ENCODE measurements at places on chromosomes 2 and 18.
A peak's percentile ranks its signal among the peaks of the same experiment; 100 is the strongest.

- H3K36me3 ChIP-seq, result no peaks in the 10 kb centered on the region
- DNase-seq, result no peak
- no peaks in the 10 kb centered on the region for H3K27me3 ChIP-seq
- no peak overlapping the region for H3K4me3 ChIP-seq
- no peaks in the 10 kb centered on the region for H3K4me1 ChIP-seq
- H3K27ac ChIP-seq, result no peak overlapping the region
Measured at GRCh38 chr2:6650311-6650710, 215.4 kb downstream of the CMPK2 start.

DNA sequence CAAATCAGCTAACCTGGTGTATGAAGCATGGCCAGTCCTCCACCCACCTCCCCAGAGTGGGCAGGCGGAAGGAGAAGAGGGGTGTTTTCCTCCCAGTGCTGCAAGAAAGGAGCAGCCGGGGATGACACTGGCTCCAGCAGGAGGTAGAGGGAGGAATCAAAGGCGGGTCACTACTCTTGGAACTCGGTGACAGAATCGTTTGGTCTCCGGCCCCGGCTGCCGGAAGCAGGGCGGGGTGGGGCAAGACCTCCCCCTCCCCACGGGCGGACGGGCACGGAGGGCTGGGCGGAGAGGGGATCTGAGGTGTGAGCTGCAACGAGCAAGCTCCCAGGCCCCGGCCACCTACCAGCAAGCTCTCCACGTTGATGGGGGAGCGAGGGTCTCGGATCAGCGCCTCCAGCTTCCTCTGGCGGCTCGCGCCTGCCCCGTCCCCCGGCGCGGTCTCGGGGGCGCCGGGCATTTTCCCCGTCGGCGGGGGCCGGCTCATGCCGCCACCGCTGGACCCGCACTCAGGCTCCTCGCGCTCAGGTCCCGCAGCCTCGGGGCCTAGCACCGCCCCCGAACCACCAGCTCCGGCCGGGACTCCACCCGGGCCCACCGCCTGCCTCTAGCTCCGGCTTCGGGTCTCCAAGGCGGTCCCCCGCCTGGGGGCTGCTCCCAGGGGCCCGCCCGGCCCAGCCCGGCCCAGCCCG lies 640 bp downstream of the ROCK2 start:
- peak; percentile 43 for DNase-seq
- peak overlapping the region; percentile 58 for H3K4me3 ChIP-seq
- H3K27me3 ChIP-seq, result no peaks in the 10 kb centered on the region
- H3K4me1 ChIP-seq, result no peaks in the 10 kb centered on the region
- peak overlapping the region; percentile 97 for H3K27ac ChIP-seq
- H3K36me3 ChIP-seq, result no peaks in the 10 kb centered on the region

- no peaks in the 10 kb centered on the region for H3K27me3 ChIP-seq
- no peaks in the 10 kb centered on the region for H3K36me3 ChIP-seq
Measured at GRCh38 chr2:60140185-60140584, 413.3 kb downstream of the BCL11A start.

- no peak overlapping the region for H3K27ac ChIP-seq
- DNase-seq, result no peak
- H3K27me3 ChIP-seq, result no peaks in the 10 kb centered on the region
- no peak overlapping the region for H3K4me3 ChIP-seq
- no peaks in the 10 kb centered on the region for H3K36me3 ChIP-seq
- no peaks in the 10 kb centered on the region for H3K4me1 ChIP-seq
Measured at GRCh38 chr2:138948070-138948539, 167.9 kb upstream of the NXPH2 start.

DNA sequence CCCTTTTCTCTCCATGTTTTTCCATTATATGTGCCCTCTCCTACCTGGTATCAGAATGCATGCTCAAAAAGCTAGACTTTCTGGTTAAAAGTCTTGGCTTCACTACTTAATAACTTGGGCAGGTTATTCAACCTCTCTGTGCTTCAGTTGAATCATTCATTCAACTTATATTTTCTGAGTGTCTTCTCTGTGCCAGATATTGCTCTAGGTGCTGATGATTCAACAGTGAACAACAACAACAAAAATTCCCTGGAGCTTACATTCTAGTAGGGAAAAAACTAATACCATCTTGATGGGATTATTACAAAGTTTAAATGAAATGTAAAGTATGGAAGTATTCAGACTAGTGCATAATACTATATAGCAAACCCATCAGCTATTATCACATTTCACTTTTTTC lies 55.2 kb downstream of the SOS1 start:
- H3K4me1 ChIP-seq, result no peaks in the 10 kb centered on the region
- DNase-seq, result no peak
- no peak overlapping the region for H3K27ac ChIP-seq

GRCh38 chr2:204491528-204491927 lies 53.7 kb upstream of the PARD3B start:
- no peak for DNase-seq
- no peaks in the 10 kb centered on the region for H3K27me3 ChIP-seq
- no peaks in the 10 kb centered on the region for H3K36me3 ChIP-seq
- no peaks in the 10 kb centered on the region for H3K4me1 ChIP-seq
- no peak overlapping the region for H3K27ac ChIP-seq

GRCh38 chr2:33214436-33214835 lies 262.0 kb upstream of the RASGRP3 start:
- H3K36me3 ChIP-seq, result no peaks in the 10 kb centered on the region
- no peaks in the 10 kb centered on the region for H3K27me3 ChIP-seq
- H3K27ac ChIP-seq, result no peak overlapping the region
- H3K4me1 ChIP-seq, result no peaks in the 10 kb centered on the region

GRCh38 chr18:61703508-61703907 lies 189.3 kb downstream of the RNF152 start:
- no peak overlapping the region for H3K4me3 ChIP-seq
- H3K36me3 ChIP-seq, result no peaks in the 10 kb centered on the region
- no peak for DNase-seq

DNA sequence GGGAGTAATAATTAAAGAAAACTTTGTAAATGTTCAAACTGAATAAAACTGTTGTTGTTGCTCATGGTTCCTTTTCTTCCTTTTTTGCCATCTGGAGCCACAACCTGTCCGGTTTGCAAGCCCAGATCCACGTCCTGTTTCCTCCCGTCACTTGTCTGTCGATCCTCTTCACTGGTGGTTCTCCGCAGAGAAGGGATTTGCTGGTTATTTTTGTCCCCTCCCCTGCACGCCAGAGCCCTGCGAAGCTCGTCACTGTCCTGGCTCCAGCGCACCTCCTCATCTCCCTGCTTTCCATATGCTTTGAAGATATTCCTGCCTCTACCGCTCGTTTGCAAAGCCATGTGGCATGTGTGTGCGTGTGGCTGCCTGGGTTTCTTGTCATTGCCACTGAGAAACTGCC lies 461.4 kb downstream of the RNF144A start:
- H3K27me3 ChIP-seq, result no peaks in the 10 kb centered on the region
- DNase-seq, result no peak
- no peak overlapping the region for H3K27ac ChIP-seq
- H3K4me3 ChIP-seq, result no peak overlapping the region

- no peaks in the 10 kb centered on the region for H3K36me3 ChIP-seq
- no peak for DNase-seq
- H3K27me3 ChIP-seq, result no peaks in the 10 kb centered on the region
- H3K4me1 ChIP-seq, result no peaks in the 10 kb centered on the region
- no peak overlapping the region for H3K27ac ChIP-seq
Measured at GRCh38 chr2:198293281-198293680, 488.9 kb downstream of the PLCL1 start.

DNA sequence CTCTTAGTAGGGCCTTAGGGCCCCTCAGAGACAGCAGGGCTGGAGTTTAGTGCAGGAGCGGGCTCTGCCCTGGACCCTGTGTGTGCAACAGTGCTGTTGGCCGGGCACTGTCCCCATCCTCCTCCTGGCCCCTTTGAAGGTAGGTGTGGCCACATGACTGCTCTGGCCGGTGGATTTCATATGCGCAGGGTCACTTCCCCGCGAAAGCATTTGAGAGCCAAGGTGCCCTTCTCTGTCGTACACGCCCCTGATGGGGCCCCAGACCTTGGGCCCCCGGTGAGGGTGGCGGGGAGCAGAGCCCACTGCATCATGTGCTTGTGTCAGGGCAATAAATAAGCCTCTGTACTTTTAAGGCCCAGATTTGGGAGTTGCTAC lies 15.5 kb downstream of the TMEM177 start:
- H3K4me1 ChIP-seq, result no peaks in the 10 kb centered on the region
- no peaks in the 10 kb centered on the region for H3K27me3 ChIP-seq
- no peak for DNase-seq
- no peak overlapping the region for H3K27ac ChIP-seq

GRCh38 chr2:11663427-11663826 lies 6.6 kb downstream of the NTSR2 start:
- H3K27me3 ChIP-seq, result no peaks in the 10 kb centered on the region
- H3K4me1 ChIP-seq, result no peaks in the 10 kb centered on the region
- no peak overlapping the region for H3K4me3 ChIP-seq

DNA sequence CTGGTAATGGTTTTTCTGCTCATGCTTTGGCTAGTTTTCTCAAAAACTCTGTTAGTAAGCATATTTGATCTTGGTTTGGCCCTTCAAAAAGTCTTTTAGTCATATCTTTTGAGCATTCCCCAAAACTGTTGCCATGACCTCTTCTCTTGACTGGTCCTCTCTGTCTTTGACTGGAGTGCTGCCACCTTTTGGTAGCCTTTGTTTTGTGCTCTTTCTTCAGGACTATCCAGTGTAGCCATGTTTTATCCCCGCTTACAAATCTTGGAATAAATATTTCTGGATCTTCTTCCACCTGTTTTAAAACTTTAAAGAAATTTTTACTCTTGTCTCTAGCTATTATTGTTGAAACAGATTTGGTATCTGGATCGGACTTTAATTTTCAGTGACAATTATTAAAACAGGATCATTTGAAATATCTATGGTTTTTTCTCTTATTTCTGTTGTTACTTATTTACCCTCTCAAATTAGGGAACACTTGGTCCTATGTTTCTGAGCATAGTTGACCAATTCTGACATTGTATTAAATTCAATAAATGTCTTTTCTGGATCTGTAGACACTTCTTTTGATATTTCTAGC lies 965 bp upstream of the ELOA2 start:
- no peaks in the 10 kb centered on the region for H3K27me3 ChIP-seq
- H3K27ac ChIP-seq, result no peak overlapping the region
- DNase-seq, result no peak
- H3K4me1 ChIP-seq, result no peaks in the 10 kb centered on the region

- H3K4me3 ChIP-seq, result peak overlapping the region; percentile 49
- no peaks in the 10 kb centered on the region for H3K27me3 ChIP-seq
- H3K36me3 ChIP-seq, result no peaks in the 10 kb centered on the region
- H3K4me1 ChIP-seq, result no peaks in the 10 kb centered on the region
Measured at GRCh38 chr2:8677646-8678592, 3.9 kb upstream of the ID2 start.

DNA sequence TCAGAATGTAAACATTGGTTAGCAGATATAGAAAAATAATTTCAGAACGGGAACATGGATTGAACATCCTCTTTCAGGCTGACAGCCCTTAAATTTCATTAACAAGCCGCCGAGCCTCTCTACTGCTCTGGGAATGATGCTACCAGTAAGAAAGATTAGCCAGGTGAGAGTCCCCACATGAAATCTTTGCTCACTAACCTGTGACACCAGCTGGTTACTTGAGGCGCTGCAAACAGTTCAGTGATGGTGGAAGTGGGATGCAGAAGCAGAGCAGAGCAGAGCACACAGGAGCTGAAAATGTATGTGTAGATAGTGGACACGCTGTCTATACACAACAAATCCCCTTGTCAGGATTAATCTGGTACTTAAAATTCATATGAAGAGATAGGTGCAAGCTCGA lies 721.1 kb downstream of the DPP10 start:
- H3K27ac ChIP-seq, result no peak overlapping the region
- peaks cover 5% of the 10 kb centered on the region for H3K4me1 ChIP-seq
- H3K36me3 ChIP-seq, result no peaks in the 10 kb centered on the region
- no peaks in the 10 kb centered on the region for H3K27me3 ChIP-seq

DNA sequence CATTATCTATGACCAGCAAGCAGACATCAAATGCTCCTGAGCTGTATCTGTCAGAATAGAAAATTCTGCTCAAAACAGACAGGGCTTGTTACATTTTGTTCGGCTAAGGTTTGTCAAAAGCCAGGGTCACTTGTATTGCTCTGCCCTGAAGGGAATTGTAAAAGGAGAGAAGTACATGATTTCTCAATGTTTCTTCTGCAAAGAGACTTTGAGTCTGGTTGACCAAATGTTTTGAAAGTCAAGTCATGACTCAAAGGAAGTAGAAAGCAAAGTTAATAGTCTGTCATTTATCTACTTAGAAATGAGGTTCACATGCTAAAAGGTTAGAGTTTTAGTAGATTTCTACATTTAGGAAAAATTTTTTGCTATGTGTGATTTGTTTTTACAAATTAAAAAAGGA lies 1624.1 kb upstream of the ZEB2 start:
- H3K4me1 ChIP-seq, result no peaks in the 10 kb centered on the region
- DNase-seq, result no peak
- H3K27ac ChIP-seq, result no peak overlapping the region
- no peaks in the 10 kb centered on the region for H3K36me3 ChIP-seq
- no peaks in the 10 kb centered on the region for H3K27me3 ChIP-seq
- no peak overlapping the region for H3K4me3 ChIP-seq

DNA sequence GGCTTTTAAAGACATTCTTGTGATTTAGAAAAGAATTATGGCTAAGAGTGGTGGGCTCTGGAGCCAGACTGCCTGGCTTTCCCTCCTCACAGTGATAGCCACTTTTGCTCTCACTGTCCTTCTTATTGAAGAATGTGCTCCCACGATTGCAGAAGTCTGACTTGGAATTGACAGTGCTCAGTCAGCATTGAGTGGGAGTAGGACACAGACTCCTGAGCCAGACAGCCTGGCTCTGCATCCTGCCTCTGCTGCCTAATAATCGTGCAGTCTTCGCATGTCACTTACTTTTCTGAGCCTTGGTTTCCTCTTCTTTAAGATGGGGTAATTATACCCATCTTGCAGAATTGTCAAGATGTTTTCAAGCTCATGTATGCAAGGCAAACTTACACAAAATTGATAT lies 23.3 kb downstream of the SPATS2L start:
- no peaks in the 10 kb centered on the region for H3K27me3 ChIP-seq
- H3K4me3 ChIP-seq, result no peak overlapping the region
- H3K27ac ChIP-seq, result no peak overlapping the region
- no peaks in the 10 kb centered on the region for H3K36me3 ChIP-seq
- H3K4me1 ChIP-seq, result no peaks in the 10 kb centered on the region

GRCh38 chr2:46161315-46161714 lies 135.9 kb upstream of the EPAS1 start:
- H3K27ac ChIP-seq, result peak overlapping the region; percentile 75
- DNase-seq, result no peak
- H3K27me3 ChIP-seq, result no peaks in the 10 kb centered on the region
- H3K4me3 ChIP-seq, result no peak overlapping the region

- H3K27me3 ChIP-seq, result peaks cover 12% of the 10 kb centered on the region
- DNase-seq, result no peak
- H3K4me1 ChIP-seq, result no peaks in the 10 kb centered on the region
- H3K27ac ChIP-seq, result no peak overlapping the region
Measured at GRCh38 chr2:166376873-166377272, 1.1 kb upstream of the SCN9A start.

- H3K4me1 ChIP-seq, result no peaks in the 10 kb centered on the region
- DNase-seq, result no peak
Measured at GRCh38 chr2:161873707-161874106, 200.3 kb downstream of the DPP4 start.
